Panc1 (cell line): ENCODE measurements at places on chromosomes 3 and 15.
A peak's percentile ranks its signal among the peaks of the same experiment; 100 is the strongest.

DNA sequence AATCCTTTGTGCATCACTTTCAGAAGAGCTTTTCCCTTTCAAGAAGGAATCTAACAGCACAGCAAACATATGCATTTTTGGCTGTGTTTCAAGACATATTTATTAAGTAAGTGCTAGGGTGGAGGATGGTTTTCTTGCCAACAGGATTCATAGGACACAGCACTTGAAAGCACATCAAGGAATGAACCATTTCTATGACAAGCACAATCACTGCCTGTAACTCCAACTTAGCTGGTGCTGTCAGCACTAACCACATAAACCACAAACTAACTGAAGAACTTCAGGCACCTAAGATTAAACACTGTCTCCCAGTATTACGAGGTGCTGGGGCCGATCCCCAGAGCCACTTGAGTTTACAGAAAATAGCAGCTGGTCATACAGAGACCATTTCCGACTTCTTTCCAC is 35.4 kb upstream of the SPRED1 start:
- DNase-seq, result peak; percentile 18

DNA sequence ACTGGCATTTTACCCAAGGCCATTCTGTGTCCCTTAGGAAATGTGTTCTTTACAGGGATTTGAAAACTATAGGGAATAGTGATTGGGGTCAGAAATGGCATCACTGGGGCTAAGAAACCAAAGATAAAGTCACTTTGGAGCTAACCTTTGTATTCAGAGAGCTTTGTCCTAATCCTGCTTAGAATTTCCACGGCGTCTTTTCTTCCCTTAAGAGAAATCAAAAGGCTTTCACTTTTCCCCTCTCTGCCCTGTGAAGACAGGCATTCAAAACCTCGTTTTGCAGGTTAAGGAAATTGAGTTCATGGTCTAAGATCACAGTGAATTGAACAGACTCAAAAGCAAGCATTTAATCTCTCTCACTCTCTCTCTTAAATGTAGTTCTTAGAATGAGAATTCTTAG is 182.5 kb downstream of the VGLL4 start:
- no peak for DNase-seq

DNA sequence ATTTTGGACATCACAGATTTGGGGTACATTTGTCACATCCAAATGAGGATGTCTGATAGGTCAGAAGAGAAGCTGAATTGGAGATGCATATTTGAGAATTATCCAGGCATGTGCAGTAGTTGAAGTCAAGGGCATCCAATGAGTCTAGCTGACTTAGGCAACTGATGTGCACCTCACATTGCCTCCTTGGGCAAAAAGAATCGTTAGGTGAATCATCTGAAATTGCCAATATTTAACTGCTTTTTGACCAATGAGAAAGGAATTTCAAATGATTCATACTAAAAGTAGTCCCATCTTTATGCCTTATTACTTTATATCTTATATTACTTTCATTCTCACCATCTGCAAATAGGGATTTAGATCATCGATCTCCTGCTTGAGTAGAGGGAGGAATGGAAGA is 117.7 kb downstream of the CD47 start:
- no peak for DNase-seq

- no peak for DNase-seq
Measured at GRCh38 chr15:82952158-82953081, at the start of gene HOMER2. HOMER2 (minus strand) TSS chr15:82952720; CDS start chr15:82952535, 185 bp downstream.

DNA sequence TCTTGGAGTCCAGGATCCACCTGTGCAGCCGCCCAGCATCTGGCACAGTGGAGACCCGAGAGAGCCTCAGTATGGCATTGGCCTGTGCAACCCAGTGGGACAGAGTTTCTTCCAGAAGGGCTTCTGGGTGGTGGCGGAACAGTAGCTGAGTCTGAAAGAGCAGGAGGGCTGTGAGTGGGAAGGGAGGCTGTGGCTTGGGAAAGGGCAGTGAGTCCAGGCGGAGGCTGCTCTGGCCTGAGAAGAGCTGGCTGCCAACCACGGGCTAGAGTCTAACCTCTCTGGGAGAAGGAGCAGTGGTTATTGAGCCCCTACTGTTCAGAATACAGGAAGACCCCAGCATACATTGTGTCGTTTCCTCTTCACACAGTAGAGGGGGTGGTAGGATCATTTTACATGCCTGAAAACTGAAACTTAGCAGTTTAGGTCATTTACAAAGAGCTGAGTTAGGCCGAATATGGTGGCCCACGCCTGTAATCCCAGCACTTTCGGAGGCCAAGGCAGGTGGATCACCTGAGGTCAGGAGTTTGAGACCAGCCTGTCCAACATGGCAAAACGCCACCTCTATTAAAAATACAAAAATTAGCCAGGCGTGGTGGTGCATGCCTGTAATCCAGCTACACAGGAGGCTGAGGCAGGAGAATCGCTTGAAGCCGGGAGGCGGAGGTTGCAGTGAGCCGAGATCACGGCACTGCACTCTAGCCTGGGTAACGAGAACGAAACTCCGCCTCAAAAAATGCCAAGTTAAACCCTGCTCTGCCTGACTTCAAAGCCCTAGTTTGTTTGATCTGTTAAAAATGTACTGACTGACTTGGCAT is 3.2 kb downstream of the AEN start:
- no peak for DNase-seq

- no peak for DNase-seq
Measured at GRCh38 chr3:11581237-11582190, 62.2 kb downstream of the VGLL4 start.

- no peak for DNase-seq
Measured at GRCh38 chr3:104359546-104359945, 1007.2 kb upstream of the ALCAM start.

- DNase-seq, result peak; percentile 38
Measured at GRCh38 chr15:31488437-31489204, 162.0 kb downstream of the KLF13 start.

DNA sequence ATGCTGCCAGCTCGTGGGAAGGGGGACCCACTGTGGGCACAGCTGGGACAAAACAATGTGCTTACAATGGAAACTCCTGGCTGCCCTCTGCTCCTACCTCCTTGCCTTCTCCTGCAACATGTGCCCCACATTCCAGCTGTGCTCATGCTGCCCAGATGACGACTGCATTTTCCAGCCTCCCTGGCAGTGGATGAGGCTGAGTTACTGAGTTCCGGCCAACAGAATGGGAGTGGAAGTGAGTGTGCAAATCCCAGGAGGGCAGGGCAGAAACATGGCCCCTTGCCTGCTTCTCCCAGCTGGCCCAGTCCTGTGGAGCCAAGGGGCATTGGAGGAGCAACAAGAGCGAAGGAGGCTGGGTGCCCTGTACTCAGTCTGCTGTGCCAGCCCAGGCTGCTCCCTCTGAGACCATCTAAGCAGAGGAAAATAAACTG is 17.1 kb downstream of the KLF15 start:
- DNase-seq, result no peak

GRCh38 chr3:182692021-182692420 is 101.3 kb upstream of the ATP11B start:
- DNase-seq, result no peak

GRCh38 chr3:31010491-31010890 is 116.0 kb upstream of the GADL1 start:
- no peak for DNase-seq

- no peak for DNase-seq
Measured at GRCh38 chr3:8665407-8665896, 20.9 kb upstream of the SSUH2 start.

- DNase-seq, result no peak
Measured at GRCh38 chr15:77475898-77476297, 55.2 kb downstream of the HMG20A start.

DNA sequence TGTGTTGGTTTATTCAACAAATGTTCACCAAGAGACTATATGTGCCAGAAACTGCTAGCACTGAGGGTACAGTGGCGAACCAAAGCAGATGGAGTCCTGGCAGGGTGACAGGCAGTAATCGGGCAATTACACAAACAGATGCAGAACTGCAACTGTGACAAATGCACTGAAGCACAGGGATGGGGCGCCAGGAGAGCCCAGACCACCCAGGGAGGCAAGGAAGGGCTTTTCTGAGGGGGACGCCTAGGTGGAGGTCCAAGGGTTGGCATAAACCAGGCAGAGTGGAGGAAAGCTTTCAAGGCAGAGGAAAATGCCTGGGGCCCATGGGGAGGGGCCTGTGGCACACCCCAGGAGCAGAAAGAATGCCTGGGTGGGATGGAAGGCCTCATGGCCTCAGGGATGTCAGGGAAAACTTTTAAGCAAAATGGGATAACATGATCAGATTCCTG is 5.5 kb downstream of the DIS3L start:
- no peak for DNase-seq

DNA sequence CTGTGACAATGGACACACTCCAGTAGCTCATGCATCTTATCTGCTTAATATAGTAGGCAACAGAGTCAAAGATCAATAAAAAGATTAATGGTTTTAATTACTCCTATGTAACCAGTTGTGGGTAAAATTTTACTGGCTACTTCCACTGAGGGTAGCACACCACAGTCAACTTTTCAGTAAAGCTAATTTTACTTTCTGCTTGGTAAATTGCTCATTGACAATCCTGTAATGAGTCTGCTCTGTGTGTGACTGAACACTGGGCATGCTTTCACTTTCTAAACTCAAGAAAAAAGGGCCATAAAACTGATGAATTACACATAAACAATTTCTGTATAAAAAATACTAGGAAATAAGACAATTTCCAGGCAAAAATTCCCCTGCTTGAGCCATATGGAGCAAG is 838.3 kb downstream of the VGLL3 start:
- no peak for DNase-seq

DNA sequence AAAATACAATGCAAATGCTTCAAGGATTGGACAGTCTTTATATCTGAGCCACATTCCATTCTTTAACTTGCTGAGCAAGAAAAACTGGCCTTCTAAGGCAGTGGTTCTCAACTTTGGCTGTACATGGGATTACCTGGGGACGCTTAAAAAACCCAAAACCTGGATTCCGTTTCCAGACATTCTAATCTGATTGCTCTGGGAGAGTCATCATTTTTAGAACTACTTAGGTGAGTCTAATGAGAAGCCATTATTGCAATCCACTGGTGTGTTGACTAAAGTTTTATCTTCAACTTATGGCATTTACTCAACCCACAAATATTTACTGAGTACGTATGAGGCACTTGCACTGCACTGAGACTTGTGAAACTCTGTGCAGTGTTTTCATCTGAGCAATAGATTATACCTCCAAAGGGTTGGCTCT is 195.7 kb upstream of the ATP11B start:
- DNase-seq, result no peak

DNA sequence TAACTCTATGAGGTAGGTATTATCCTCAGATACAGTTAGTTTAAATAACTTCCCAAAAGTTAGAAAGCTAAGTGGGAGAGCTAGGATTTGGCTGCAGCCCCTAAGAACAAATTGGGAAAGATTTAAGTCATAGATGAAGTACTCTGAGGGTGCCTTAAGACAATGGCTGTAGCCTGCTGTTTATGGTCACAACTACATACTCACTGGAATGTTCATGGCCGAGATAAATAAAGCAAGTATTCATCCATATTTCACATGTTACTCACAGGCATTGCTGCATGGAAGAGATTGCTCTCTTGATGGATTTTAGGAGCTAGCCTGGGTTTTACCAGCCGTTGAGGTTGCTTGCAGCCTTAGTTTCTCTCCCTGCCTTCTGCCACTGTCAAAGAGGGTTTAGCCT is 145.0 kb downstream of the CMSS1 start:
- no peak for DNase-seq

DNA sequence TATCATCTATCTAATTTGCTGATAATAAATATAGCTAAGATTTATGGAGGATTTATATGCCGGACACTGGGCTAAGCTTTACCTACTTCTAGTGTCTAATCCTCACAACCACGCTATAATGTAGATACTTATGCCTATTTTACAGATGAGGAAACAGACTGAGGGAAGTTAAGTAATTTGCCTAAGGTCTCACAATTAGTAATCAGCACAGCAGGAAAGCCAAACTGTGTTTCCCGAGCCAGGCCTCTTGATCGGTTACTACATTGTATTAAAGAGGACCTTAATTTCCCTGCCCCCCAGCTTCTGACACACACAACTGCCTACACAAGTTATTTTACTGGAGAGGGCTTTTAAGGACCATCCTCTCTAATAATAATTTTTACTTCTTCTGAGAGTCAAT is 40.9 kb downstream of the ONECUT1 start:
- DNase-seq, result no peak

- no peak for DNase-seq
Measured at GRCh38 chr3:2904054-2904453, 206.1 kb downstream of the IL5RA start.

GRCh38 chr3:28699283-28699682 is 350.7 kb upstream of the AZI2 start:
- no peak for DNase-seq

GRCh38 chr3:69252631-69253030 is 130.2 kb upstream of the LMOD3 start:
- no peak for DNase-seq

DNA sequence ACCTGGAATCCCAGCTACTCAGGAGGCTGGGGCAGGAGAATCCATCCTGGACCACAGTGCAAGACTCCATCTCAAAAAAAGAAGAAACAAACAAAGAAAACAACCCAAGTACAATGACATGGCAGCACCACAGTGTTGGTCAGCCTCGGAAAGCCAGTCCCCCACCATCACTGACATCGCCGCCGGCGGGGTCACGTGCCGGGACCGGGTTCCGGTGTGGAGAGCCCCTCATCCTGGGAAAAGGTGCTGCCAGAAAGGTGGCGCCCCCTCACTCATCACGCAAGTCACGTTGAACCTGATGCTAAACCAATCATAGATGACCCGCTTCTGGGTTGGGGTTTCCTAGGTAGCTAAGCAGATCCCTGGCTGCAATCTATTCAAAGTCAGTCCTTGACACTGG is 17.8 kb downstream of the QRICH1 start:
- DNase-seq, result no peak

DNA sequence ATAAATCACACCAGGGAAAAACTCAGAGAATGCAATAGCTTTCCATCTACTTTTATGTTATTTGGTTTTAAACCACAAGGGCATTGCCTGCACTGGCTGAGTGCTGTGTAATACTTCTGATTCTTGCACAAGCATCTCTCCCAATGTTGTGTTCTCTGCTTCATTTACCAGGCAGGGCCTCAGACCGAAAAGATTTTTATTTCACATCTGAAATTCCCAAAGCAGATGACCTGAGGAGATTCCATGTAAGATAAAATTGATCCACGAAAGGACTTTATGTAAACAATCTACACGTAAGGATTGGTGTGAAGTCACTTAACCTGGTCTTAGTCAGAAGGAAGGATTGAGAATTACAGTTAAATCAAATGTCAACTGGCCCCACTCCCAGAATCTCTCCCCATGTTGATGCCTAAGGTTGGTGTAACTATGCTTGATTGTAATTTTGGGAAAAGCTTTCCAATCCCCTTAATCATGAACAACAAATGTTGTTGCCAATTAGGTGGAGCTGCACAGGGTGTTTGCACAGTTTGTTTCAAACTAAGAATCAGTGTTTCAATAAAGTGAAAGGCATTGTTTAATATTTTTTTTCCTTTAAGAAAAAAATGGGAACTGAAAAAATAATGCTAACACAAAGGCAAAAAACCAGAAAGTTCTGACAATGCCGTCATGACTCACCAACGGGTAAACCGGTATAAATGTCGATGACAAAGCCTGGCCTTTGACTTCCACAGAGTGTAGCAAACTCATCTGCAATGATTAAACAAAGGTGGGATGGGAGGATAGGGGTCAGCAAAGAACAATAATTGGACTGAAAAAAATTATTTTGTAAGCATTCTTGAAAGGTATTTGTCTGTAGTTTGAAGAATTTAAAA is 128.6 kb downstream of the DUT start:
- no peak for DNase-seq
